Activated effector memory CD4-positive, alpha-beta T cell treated with Interleukin-2 at 50 U/mL for 16 hours (primary cell): ENCODE measurements at places on chromosomes 5 and 9.

DNA sequence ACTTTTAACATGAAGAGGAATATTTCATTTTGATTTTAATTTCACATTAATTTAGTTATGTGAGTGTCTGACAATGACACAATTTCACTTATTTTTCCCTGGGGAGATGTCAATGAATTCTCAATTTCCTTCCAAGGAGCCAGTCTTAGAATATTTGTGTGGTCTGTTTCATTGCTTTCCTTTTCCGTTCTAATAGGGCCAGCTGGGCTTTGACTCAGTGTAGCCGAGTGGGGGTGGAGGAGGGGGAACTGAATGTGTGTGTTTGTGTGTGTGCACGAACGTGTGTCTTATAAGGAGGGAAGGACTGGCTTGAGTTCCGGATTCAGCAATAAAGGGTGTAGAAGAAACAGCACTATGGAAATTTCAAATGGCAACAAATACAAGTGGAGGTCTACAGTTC, 100.0 kb downstream of the BASP1 start:
- DNase-seq, result no peak

DNA sequence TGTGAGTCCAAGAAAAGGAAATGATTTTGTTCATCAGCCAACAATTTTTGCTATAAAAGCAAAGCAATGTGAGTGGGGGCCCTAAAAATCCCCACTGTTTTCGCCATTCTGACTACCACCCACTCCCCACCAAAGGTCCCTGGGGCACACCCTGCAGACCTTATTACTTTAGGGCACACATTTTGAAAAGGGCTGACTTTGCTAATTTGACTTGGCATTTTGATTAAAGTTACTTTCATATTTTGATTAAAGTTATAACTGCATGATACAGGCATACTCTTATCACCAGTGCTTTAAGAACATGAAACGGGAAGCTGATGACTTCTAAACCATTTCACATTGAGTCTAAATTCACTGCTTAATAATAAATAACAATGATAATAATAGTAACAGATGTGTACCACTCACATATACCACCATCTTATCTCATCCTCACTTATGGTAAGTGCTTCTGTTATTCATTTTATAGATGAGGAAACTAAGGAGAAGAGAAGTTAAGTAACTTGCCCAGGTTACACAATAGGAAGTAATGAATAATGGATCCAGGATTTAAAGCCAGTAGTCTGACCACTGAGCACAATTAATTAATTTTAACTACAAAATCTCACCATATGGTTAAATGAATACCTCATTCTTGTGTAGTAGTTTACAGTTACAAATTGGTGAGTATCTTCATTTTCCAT, 25.4 kb upstream of the NR3C1 start:
- DNase-seq, result no peak

GRCh38 chr5:31554552-31554951, 22.5 kb downstream of the C5orf22 start:
- DNase-seq, result no peak

DNA sequence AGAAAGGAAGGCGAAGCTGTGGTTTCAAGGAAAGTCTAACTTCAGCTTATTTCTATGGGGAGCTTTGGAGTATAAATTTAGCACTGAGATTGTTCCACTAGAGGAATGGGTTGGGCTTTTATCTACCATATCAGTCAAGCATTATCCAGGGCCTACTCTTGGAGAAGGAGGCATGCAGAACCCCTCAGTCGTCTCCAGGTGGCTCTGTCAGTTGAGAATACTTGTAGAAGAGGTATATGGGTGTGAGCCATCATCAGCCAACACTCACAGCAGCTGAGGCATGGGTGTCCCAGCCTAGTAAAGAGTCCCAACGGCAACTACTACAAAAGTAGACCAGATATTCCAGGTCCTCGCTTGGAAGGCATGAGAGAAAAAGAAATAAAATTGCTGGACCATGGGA, 548.5 kb upstream of the GRAMD2B start:
- DNase-seq, result no peak

DNA sequence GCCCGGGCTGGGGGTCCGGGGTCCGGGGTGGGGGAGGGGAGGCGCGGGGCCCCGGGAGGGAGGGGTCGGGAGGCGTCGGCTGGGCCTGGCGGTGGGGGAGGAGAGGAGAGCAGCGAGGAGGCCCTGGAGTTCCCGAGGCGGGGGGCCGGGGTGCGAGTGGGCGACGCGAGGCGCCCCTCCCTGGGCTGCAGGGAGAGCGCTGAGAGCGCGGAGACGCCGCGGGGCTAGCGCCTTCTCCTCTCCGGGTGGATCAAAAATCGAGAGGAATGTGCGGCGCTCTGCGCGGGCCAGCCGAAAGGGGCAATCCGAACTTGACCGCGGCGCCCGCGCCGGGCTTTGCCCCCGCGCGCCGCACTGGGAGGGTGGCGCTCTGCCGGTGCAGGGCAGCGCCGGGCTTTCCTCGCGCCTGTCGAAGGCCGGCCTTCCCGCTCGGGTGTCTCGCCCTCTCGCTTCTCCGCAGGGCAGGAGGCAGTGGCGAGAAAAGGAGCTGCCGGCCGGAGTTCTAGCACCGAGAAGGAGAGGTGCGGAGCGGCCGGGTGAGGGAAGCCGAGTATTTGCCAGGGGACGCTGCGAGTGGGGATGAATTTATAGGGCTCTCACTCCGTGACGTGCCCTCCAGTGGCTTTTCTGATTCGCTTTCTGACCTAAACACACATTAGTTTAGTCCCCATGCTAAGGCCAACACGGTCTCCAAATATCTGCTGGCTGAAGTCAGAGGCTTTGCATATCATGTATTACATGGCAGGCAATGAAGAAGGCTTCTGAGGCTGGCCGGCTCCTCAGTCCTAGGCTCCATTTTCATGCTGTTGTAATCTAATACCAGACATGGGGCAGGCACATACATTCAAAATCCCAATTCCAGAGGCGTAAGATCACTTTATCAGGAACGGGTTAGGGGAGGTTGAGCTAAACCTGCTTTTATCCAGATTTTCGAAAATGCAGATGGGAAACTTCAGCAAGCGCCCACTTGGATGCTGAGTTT, 503 bp upstream of the GDNF start:
- no peak for DNase-seq

DNA sequence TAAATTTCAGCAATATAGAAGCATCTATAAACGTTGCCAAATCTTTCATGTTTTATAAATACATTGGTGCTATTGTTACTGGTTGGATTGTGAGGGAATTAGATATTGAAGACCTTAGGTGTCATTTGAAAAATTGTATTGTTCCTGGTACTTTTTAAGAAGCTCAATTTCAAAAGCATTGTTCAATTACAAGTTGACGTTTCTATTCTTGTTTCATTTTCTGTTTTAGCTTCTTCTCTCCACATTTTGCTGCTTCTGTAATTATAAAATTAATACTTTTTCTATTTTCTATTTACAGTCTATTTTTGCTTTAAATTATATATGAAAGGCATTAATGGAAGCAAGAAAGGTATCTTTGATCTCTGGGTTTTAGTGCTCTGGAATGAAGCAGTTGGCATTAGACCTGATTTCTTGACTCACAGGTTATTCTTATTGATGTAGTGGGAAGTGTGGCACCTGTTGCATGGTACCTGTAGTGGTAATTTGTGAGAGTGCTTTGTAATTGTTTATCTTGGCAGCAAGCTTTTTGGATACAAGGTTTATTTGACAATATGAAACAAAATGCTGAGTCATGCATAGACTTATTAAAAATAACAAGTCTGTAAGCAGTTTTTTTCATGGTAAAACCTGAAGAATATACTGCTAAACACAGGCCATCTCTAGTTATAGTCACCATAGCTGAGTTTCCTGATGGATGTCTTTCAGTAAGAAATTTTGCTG, 13.2 kb downstream of the MACIR start:
- DNase-seq, result no peak
